Naive thymus-derived CD4-positive, alpha-beta T cell (primary cell): ENCODE measurements at places on chromosomes 3 and 15.

- DNase-seq, result no peak
These were observed 20.1 kb downstream of the DET1 start for GRCh38 chr15:88526247-88526879.

- DNase-seq, result no peak
These were observed 3.1 kb downstream of the ANXA2 start for GRCh38 chr15:60394689-60395097.

GRCh38 chr15:48761393-48762158 lies 49.3 kb downstream of the CEP152 start:
- no peak for DNase-seq

- no peak for DNase-seq
These were observed 12.9 kb downstream of the NISCH start for GRCh38 chr3:52468336-52468735.

- DNase-seq, result peak; percentile 18
These were observed 312.7 kb upstream of the CCDC54 start for GRCh38 chr3:107064405-107065060.
